Naive thymus-derived CD4-positive, alpha-beta T cell (primary cell): ENCODE measurements at places on chromosomes 6 and 20. TPM values are rescaled to one million over a fixed set of nuclear protein-coding genes. Genes with fewer than 3 reads are reported as not detected.

GRCh38 chr6:111423960-111424846, 58.8 kb downstream of the REV3L start:
- H3K4me1 ChIP-seq = peaks cover 5% of the 10 kb centered on the region
- H3K27ac ChIP-seq = no peak overlapping the region
- DNase-seq = no peak
- no peak overlapping the region for H3K4me3 ChIP-seq
- no peaks in the 10 kb centered on the region for H3K36me3 ChIP-seq

- H3K4me1 ChIP-seq = no peaks in the 10 kb centered on the region
- DNase-seq = no peak
- no peak overlapping the region for H3K27ac ChIP-seq
These were observed 89.0 kb downstream of the SLC2A10 start for GRCh38 chr20:46798430-46798829.

GRCh38 chr20:11780765-11781369, 136.8 kb upstream of the BTBD3 start:
- H3K36me3 ChIP-seq = no peaks in the 10 kb centered on the region
- H3K27me3 ChIP-seq = no peaks in the 10 kb centered on the region
- H3K4me3 ChIP-seq = no peak overlapping the region
- DNase-seq = no peak
- H3K27ac ChIP-seq = no peak overlapping the region

DNA sequence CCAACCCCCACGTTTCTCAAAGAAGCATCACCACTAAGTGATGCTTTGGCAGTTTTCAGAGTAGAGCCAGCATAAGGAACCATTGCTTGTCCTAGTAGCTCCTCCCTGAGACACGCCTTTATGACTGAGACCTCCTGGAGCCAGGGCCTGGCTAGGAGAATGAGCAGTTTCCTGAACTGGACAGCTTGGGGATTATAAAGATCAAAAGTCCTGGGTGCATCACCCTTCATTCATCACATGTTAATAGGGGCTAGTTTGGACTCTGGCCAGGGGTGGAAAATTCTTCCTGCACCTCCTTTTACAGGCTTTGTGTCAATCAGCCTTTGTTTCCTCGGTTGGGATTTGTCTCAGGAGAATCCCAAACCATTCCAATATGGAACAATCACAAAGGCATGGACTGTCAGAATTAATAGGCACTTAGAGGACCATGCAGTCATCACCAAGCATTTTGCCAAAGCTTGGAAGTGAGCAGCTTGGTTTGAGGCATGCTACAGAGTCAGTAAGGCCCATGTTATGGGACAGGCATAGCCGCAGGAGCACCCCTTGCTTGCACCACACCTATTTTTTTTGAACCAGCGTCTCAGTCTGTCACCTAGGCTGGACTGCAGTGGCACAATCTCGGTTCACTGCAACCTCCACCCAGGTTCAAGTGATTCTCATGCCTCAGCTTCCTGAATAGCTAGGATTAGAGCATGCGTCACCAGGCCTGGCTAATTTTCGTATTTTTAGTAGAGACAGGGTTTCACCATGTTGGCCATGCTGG, 64.9 kb upstream of the TGM3 start:
- no peaks in the 10 kb centered on the region for H3K27me3 ChIP-seq
- no peaks in the 10 kb centered on the region for H3K36me3 ChIP-seq
- no peak for DNase-seq
- H3K4me1 ChIP-seq = no peaks in the 10 kb centered on the region

DNA sequence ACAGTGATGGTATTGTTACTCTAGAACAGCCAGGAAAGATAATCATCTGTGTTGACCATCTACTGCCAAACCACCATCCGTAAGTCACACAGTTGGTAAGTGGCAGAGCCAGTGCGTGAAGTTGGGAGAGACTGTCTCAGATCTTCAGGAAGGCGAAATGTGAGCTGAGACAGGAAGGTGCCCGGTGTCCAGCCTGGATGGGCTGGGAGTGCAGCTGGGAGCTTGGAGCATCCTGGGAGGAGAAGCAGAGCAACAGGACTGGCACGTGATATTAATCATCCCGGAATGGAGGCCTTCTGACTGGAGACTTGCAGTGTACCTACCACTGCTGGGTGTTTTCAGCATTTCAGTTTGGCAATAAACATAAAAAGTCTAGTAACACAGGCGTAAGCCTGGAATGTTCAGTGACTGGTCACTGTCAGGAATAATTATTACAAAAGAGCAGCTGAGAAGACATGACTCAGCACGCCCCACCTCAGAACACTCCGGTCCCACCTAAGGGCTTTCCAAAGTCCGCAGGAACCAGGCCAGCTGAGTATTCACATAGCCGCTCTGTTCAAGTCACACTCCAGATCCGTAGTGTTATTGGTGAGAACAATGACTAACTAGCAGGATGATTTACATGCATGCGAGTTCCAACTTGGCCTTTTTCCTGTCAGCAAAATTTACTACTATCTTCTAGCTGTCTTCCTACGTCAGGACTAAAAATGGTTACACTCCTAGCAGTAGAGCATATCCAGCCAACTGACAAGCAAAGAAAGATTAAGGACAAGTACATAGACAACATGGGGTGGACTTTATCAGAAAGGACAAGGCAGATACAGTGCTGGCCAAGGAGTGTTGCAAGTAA, 45.1 kb upstream of the PNRC1 start:
- no peaks in the 10 kb centered on the region for H3K27me3 ChIP-seq
- DNase-seq = no peak
- no peak overlapping the region for H3K4me3 ChIP-seq
- no peaks in the 10 kb centered on the region for H3K36me3 ChIP-seq

DNA sequence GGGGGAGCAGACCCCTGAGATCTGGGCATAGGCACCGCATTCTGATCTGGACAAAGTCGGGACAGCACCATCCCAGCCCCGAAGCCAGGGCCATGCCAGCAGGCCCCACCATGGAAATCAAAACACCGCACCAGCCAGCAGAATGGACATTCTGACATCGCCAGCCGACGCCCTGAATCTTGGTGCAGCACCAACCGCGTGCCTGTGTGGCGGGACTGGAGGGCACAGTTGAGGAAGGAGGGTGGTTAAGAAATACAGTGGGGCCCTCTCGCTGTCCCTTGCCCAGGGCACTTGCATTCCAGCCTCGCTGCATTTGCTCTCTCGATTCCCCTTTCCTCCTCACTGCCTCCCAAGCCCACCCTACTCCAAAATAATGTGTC, 2.0 kb downstream of the NNAT start:
- no peaks in the 10 kb centered on the region for H3K27me3 ChIP-seq
- peaks cover 22% of the 10 kb centered on the region for H3K36me3 ChIP-seq
- H3K4me1 ChIP-seq = peaks cover 29% of the 10 kb centered on the region

GRCh38 chr6:13711324-13711732, 307 bp downstream of the RANBP9 start:
- DNase-seq = no peak
- H3K4me1 ChIP-seq = peaks cover 12% of the 10 kb centered on the region
- H3K27me3 ChIP-seq = no peaks in the 10 kb centered on the region

GRCh38 chr6:163539101-163539762, 124.7 kb downstream of the QKI start:
- no peak overlapping the region for H3K27ac ChIP-seq
- H3K4me3 ChIP-seq = no peak overlapping the region
- H3K4me1 ChIP-seq = no peaks in the 10 kb centered on the region
- H3K27me3 ChIP-seq = no peaks in the 10 kb centered on the region
- no peaks in the 10 kb centered on the region for H3K36me3 ChIP-seq

DNA sequence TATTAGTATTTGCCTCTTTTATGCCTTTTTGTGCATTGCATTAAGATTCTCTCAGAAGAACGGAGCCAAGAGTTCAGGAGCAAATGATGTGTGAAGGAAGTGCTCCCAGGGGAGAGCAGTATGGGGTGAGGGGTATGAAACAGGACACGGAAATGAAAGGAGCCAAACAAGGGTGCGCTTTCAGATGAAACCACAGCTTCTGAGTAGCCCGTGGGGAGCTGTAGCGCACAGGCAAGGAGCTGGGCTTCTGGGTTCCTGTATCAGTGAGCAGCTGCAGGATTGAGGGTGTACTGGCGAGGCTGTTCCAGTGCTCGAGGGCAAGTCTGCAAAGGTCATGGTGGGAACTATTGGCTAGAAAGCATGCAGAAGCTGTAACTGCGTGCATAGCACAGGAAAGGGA, 25.4 kb downstream of the ANKEF1 start:
- DNase-seq = no peak
- H3K4me1 ChIP-seq = no peaks in the 10 kb centered on the region
- H3K36me3 ChIP-seq = no peaks in the 10 kb centered on the region
- H3K4me3 ChIP-seq = no peak overlapping the region
- H3K27ac ChIP-seq = no peak overlapping the region

- no peaks in the 10 kb centered on the region for H3K36me3 ChIP-seq
- H3K27ac ChIP-seq = no peak overlapping the region
- H3K4me3 ChIP-seq = no peak overlapping the region
- no peaks in the 10 kb centered on the region for H3K27me3 ChIP-seq
- no peaks in the 10 kb centered on the region for H3K4me1 ChIP-seq
These were observed 162.2 kb downstream of the TBXT start for GRCh38 chr6:166005401-166005943.

DNA sequence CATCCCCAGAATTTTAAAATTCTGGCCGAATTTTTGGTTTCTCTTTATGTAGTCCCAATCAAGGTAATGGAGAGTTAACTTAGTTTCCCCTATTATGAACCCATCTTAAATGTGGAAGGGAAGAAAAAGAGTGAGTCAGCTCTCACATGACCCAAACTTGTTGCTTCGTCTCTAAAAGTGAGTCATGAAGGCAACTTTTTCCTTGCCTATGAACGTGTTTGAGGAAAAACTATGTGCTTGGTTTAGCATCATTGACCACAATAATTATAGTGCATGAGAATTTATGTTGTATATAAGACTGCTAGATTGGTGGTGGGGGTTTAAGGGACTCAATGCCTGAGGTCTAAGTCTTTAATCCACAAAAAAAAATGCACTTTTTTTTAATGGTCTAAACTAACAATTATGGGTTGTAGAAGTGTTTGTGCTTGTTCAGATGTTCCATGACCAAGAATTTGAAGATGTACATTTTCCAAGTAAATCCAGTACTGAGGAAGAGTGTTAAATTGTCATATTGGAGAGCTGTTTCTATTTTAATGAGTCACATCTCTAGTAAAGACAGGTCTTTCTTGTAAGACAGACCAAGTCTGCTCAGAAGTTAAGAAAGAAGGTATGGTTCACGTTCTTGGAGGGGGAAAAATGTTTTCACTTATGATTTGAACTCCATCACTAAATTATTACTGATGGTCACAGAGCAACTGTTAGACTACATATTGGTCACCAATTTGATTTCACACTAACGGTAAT, 409.9 kb upstream of the MARCKS start:
- no peak overlapping the region for H3K27ac ChIP-seq
- no peaks in the 10 kb centered on the region for H3K27me3 ChIP-seq
- no peak for DNase-seq
- H3K4me3 ChIP-seq = no peak overlapping the region

- peaks cover 12% of the 10 kb centered on the region for H3K4me1 ChIP-seq
- no peak overlapping the region for H3K27ac ChIP-seq
- no peak for DNase-seq
- H3K36me3 ChIP-seq = no peaks in the 10 kb centered on the region
- H3K4me3 ChIP-seq = no peak overlapping the region
- H3K27me3 ChIP-seq = no peaks in the 10 kb centered on the region
These were observed 3.0 kb upstream of the ZNF335 start for GRCh38 chr20:45974896-45975565.

- no peak for DNase-seq
- no peak overlapping the region for H3K27ac ChIP-seq
- H3K4me3 ChIP-seq = no peak overlapping the region
- H3K4me1 ChIP-seq = no peaks in the 10 kb centered on the region
These were observed 19.6 kb downstream of the WFDC2 start for GRCh38 chr20:45489083-45489531.

- H3K4me3 ChIP-seq = no peak overlapping the region
- H3K27ac ChIP-seq = peak overlapping the region; percentile 55
- H3K27me3 ChIP-seq = no peaks in the 10 kb centered on the region
- peaks cover 33% of the 10 kb centered on the region for H3K4me1 ChIP-seq
- DNase-seq = no peak
These were observed 3.4 kb upstream of the MICAL1 start for GRCh38 chr6:109458774-109459531.

GRCh38 chr6:151716526-151716932, 91.0 kb upstream of the ESR1 start:
- H3K27me3 ChIP-seq = no peaks in the 10 kb centered on the region
- peak; percentile 47 for DNase-seq
- H3K36me3 ChIP-seq = no peaks in the 10 kb centered on the region
- peaks cover 4% of the 10 kb centered on the region for H3K4me1 ChIP-seq
- H3K27ac ChIP-seq = no peak overlapping the region

DNA sequence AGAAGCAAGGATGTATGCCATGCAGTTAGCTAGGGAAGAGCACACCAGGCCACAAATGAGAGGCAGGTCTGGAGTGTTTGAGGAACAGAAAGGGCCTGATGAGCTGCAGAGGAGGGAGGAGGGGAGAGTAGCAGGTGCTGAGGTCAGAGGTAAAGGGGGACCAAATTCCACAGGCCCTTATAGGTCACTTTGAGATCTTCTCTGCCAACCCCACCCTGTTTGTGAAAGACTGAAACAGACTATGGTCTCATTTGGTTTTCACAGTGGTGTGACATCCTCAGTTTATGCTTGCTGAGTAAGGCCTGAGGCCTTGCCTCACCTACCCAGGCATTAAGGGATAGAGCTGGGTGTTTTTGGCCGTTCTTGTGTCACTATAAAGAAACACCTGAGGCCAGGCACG, 187.7 kb upstream of the MYLIP start:
- DNase-seq = no peak
- no peak overlapping the region for H3K4me3 ChIP-seq
- no peaks in the 10 kb centered on the region for H3K4me1 ChIP-seq
- H3K27me3 ChIP-seq = no peaks in the 10 kb centered on the region
- H3K36me3 ChIP-seq = no peaks in the 10 kb centered on the region
- H3K27ac ChIP-seq = no peak overlapping the region

GRCh38 chr6:6736791-6737654, 148.5 kb downstream of the LY86 start:
- DNase-seq = no peak
- H3K36me3 ChIP-seq = no peaks in the 10 kb centered on the region
- H3K27me3 ChIP-seq = no peaks in the 10 kb centered on the region
- H3K4me3 ChIP-seq = no peak overlapping the region
- no peaks in the 10 kb centered on the region for H3K4me1 ChIP-seq

GRCh38 chr6:51273228-51273961, 454.7 kb downstream of the TFAP2B start:
- H3K36me3 ChIP-seq = no peaks in the 10 kb centered on the region
- H3K27me3 ChIP-seq = no peaks in the 10 kb centered on the region
- no peak for DNase-seq
- H3K4me1 ChIP-seq = no peaks in the 10 kb centered on the region
- H3K27ac ChIP-seq = no peak overlapping the region
- no peak overlapping the region for H3K4me3 ChIP-seq

Gene CCM2L
- total RNA-seq = not detected

Gene PSORS1C2
- not detected for total RNA-seq

Gene HLA-DMB
- total RNA-seq = 7.8 TPM

Gene PCK1
- total RNA-seq = not detected

Gene GRIK2
- 0.22 TPM for total RNA-seq

Gene MOCS1
- total RNA-seq = 0.81 TPM

Gene BRPF3
- total RNA-seq = 28.4 TPM

Gene FAM209B
- 3.9 TPM for total RNA-seq

Gene GTF2H4
- 42.3 TPM for total RNA-seq

Gene STMND1
- not detected for total RNA-seq

Gene SCP2D1
- total RNA-seq = not detected

Gene SLC16A10
- 27.7 TPM for total RNA-seq

Gene CTNNBL1
- 41.7 TPM for total RNA-seq
